ENCODE measurements at places on chromosomes 16 and 17.
A peak's percentile ranks its signal among the peaks of the same experiment; 100 is the strongest.

DNA sequence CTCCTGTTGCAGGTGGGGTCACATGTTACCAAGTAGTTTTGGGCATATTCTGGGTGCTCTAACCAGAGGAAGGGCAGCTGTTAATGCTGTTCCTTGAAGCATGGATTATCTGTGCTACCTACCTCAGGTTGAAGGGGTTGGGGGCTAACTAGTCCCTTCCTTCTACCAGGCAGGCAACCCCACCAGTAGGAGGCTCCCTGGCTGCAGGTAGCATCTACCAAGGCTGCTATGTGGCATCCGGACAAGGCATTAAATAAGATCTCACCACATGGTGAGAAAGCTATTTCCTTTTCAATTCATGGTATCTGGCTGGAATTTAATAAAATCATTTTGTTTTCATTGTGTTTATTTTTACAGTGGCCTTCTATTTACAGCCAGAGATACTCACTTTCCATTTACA lies 62.5 kb downstream of the CACNG3 start:
- H3K27ac ChIP-seq: no peak overlapping the region
- H3K27me3 ChIP-seq: peaks cover 20% of the 10 kb centered on the region
- no peaks in the 10 kb centered on the region for H3K36me3 ChIP-seq
- no peaks in the 10 kb centered on the region for H3K4me1 ChIP-seq
- H3K4me3 ChIP-seq: no peak overlapping the region

DNA sequence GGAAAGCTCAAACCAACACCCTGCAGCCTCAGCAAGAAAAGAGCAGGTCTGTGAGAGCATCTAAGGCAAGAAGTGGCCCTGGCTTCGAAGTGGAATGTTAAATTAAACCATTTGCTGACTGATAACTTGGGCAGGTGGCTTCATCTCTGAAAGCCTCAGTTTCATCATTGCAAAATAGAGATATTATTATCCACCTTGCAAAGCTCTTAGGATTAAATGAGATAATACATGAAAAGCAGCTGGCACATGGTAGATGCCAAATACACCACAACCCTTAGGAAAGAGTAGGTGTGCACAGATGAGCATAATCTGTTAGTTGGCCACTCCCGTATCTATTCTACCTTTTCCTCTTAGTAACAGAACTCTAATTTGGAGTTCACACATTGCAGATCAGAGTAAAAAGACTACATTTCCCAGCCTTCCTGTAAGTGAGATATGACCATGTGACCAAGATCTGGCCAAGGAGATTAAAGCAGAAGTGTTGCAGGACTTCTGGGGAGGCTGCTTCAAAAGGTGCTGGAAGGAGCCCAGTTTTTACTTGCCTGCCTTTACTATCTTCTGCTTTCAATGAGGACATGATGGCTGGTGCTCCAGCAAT lies 288.7 kb downstream of the SOX9 start:
- H3K4me1 ChIP-seq: no peaks in the 10 kb centered on the region
- H3K4me3 ChIP-seq: no peak overlapping the region
- no peak for DNase-seq
- no peaks in the 10 kb centered on the region for H3K27me3 ChIP-seq
- H3K36me3 ChIP-seq: no peaks in the 10 kb centered on the region

DNA sequence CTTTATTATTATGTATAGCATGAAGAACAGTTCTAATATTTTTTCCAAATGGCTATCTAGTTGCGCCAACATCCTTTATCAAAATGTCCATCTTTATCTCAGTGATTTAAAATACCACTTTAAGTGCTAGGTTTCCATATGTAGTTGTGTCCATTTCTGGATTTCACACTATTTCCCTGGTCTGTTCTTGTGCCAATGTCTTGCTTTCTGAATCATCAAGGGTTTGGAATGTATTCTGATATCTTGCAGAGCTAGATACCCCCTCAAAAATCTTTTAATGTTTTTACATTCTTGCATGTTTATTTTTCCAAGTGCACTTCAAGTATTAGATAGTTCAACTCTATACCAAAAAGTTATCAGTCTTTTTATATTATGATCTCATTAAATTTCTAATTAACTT lies 14.3 kb downstream of the MBTD1 start:
- H3K27me3 ChIP-seq: no peaks in the 10 kb centered on the region
- peaks cover 12% of the 10 kb centered on the region for H3K36me3 ChIP-seq
- H3K4me3 ChIP-seq: no peak overlapping the region
- no peak overlapping the region for H3K27ac ChIP-seq
- DNase-seq: no peak

- peaks cover 55% of the 10 kb centered on the region for H3K4me1 ChIP-seq
- no peaks in the 10 kb centered on the region for H3K27me3 ChIP-seq
- no peak overlapping the region for H3K4me3 ChIP-seq
- peaks cover 5% of the 10 kb centered on the region for H3K36me3 ChIP-seq
- DNase-seq: no peak
These were observed 22.1 kb upstream of the IL21R start for GRCh38 chr16:27379919-27380318.

- peaks cover 16% of the 10 kb centered on the region for H3K4me1 ChIP-seq
- no peak for DNase-seq
- no peaks in the 10 kb centered on the region for H3K27me3 ChIP-seq
- H3K27ac ChIP-seq: no peak overlapping the region
- H3K4me3 ChIP-seq: no peak overlapping the region
These were observed 24.6 kb upstream of the FAAP100 start for GRCh38 chr17:81576621-81577277.

- H3K36me3 ChIP-seq: peaks cover 33% of the 10 kb centered on the region
- DNase-seq: no peak
These were observed 32.5 kb downstream of the CDRT4 start for GRCh38 chr17:15434956-15435355.

GRCh38 chr17:52995147-52995546 lies 827.6 kb upstream of the KIF2B start:
- no peaks in the 10 kb centered on the region for H3K27me3 ChIP-seq
- H3K4me1 ChIP-seq: no peaks in the 10 kb centered on the region
- H3K36me3 ChIP-seq: no peaks in the 10 kb centered on the region
- no peak for DNase-seq
- H3K4me3 ChIP-seq: no peak overlapping the region

GRCh38 chr16:73092236-73092781 lies 44.4 kb upstream of the ZFHX3 start:
- H3K4me3 ChIP-seq: no peak overlapping the region
- H3K4me1 ChIP-seq: no peaks in the 10 kb centered on the region
- no peaks in the 10 kb centered on the region for H3K27me3 ChIP-seq
- no peaks in the 10 kb centered on the region for H3K36me3 ChIP-seq

DNA sequence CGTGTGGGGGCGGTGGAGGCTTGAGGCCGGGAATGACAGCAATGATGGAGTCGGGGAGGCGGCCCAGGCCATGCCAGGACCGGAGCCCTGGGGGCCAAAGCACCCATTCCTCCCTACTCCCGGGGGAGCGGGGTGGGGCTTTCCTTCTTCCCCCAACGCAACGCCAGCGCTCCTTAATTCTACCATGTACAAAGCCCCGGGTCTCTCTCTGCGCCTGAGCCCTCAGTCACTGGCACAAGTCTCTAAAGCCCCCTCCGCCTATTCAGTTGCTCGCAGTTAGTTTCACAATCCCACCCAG lies 245 bp upstream of the RNF227 start:
- H3K4me1 ChIP-seq: peaks cover 37% of the 10 kb centered on the region
- peak overlapping the region; percentile 72 for H3K4me3 ChIP-seq
- no peaks in the 10 kb centered on the region for H3K27me3 ChIP-seq
- peak overlapping the region; percentile 68 for H3K27ac ChIP-seq
- peaks cover 6% of the 10 kb centered on the region for H3K36me3 ChIP-seq

DNA sequence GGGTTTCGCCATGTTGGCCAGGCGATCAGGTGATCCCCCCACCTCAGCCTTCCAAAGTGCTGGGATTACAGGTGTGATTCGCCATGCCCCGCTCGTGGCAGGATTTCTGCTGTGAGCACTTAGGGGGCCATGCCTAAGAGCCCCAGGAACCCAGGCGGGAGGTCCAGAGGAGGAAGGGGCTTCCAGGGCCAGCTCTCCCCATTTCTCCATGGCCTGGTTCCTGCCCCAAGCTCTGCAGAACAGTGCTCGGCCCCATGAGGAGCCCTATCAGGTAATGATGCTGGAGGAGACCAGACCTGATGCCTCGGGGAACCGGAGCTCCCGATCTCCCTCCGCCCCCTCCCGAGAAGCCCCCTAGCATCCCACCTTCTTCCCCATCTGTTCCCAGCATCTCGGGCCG lies 53.6 kb downstream of the RMI2 start:
- no peak overlapping the region for H3K4me3 ChIP-seq
- H3K27ac ChIP-seq: no peak overlapping the region
- no peaks in the 10 kb centered on the region for H3K36me3 ChIP-seq
- no peaks in the 10 kb centered on the region for H3K4me1 ChIP-seq

GRCh38 chr17:78337244-78338109 lies 22.4 kb downstream of the SOCS3 start:
- no peak overlapping the region for H3K27ac ChIP-seq
- peaks cover 2% of the 10 kb centered on the region for H3K27me3 ChIP-seq
- H3K36me3 ChIP-seq: no peaks in the 10 kb centered on the region
- no peak overlapping the region for H3K4me3 ChIP-seq
- no peak for DNase-seq
- H3K4me1 ChIP-seq: peaks cover 57% of the 10 kb centered on the region

GRCh38 chr16:15608398-15609285 lies 34.3 kb downstream of the MARF1 start:
- no peaks in the 10 kb centered on the region for H3K27me3 ChIP-seq
- H3K36me3 ChIP-seq: peaks cover 70% of the 10 kb centered on the region
- no peak overlapping the region for H3K4me3 ChIP-seq
- peaks cover 10% of the 10 kb centered on the region for H3K4me1 ChIP-seq
- no peak overlapping the region for H3K27ac ChIP-seq
- DNase-seq: no peak

DNA sequence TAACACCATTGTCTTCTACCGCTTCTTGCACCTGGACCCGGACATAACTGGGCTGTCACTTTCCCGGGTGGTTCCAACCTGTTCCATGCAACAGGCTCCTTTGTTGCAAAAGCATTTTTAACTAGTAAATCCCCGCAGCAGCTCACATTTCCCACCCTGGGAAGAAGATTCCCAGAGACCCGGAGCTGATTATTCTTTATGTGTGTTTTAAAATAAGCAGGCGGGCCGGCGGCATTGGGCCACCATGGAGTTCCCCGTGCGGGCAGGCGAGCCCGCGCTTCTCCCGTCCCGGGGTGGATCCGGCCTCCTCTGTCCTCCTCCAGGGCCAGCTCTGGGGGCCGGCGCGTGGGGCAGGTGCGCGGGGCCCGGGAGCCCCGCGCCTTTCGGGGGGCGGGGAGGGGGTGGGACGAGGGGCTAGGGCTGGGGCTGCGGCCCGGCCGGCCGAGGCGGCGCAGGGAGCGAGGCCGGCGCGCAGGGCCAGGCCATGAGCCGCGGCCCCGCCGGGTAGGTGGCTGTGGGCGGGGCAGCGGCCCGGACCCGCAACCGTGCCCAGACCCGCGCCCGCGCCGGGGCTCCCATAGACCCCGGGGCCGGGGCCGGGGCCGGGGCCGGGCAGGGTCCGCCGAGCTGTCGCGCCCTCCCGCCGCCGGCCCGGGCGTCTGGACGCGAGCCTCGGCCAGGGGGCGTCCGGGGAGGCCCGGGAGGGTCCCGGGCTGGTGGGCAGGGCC lies 1.7 kb downstream of the CRAMP1 start:
- H3K27ac ChIP-seq: peak overlapping the region; percentile 71
- H3K27me3 ChIP-seq: peaks cover 10% of the 10 kb centered on the region
- peaks cover 38% of the 10 kb centered on the region for H3K36me3 ChIP-seq
- peaks cover 39% of the 10 kb centered on the region for H3K4me1 ChIP-seq

GRCh38 chr17:42476411-42476810 lies 17.7 kb downstream of the ATP6V0A1 start:
- no peaks in the 10 kb centered on the region for H3K27me3 ChIP-seq
- peaks cover 28% of the 10 kb centered on the region for H3K36me3 ChIP-seq
- H3K27ac ChIP-seq: no peak overlapping the region
- H3K4me1 ChIP-seq: peaks cover 18% of the 10 kb centered on the region
- DNase-seq: no peak
